ENCODE measurements at places on chromosomes 2 and 18.

DNA sequence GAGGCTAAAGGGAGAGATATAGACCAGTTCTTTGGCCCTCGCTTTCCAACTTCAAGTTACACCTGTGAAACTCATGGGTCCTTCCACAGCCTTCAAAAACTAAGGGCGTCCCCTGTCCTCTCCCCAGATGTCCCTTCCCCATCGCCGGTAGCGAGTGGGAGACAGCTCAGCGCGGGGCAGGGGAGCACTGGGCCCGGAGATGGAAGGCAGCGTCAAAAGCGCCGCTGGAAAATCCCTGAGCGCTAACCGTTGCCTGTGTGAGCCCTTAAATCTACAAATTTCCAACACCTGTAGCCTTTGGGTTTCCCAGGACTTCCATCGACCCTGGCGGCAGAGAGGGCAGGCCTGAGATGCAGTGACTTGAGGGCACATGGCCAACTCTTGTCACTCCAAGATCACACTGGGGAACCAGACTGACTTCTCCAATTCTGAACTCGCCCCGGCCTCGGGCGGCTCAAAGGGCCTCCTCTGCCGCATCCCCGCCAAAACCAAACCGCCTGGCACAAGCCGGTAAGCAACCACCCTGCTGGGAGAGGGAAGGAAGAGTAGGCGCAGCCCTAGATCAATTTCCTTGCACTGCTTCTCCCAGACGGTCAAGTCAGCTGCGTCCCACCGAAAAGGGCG, 879 bp upstream of the EPAS1 start:
- DNase-seq = peak; percentile 8

GRCh38 chr2:16680781-16681180, 15.1 kb upstream of the CYRIA start:
- DNase-seq = no peak

DNA sequence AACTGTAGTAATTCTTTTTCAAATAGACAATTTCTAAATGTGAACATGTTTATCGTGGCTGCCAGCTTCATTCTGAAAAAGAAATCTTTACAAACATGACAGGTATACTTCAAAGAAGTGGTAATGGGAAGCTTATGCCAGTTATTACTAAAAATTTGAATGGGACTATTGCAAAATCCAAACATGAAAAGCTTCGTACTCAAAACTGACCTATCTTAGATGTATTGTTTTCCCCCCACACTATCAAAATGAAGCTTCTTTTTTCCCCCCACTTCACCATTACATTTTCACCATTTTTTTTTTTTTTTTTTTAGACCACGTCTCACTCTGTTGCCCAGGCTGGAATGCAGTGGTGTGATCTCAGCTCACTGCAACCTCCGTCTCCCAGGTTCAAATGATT, 50.4 kb upstream of the SERTAD2 start:
- no peak for DNase-seq

DNA sequence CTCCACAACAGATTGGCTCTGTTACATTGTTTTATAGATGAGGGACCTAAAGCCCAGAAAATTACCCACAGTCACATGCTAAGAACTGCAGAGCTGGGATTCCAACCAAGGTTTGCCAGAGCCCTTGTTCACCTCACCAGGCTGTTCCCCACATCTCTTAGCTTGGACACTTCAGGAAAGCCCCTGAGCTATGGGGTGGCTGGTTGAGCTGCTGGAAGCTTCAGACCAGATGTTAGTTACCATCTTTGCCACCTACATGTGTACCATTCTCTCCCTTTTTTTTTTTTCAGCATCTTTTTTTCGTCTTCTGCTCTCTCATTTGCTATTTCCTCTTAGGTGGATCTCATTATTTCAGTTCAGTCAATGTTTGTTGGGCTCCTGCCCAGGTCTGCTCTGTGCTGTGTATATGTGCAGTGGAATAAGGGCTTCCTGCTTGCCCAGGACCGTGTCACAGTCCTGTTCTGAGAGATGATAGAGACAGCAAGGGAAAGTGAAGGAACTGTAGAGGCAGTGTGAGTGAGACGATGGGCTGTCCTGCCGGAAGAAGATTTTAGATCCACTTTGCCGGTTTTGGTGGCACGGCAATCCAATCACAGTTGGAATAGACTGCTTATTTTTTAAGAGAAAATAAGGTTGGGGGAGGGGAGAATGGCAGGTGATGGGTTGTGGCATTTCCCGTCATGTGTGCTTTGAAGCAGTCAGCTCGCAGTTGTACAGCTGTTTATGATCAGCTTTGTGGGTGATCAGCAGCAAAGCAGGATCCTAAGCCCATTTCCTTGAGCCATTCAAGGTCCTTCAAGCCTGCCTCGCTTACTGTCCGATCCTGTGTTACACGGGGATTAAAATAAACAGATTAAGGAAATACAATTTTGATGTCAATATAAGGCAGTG, 152.6 kb downstream of the RTN4 start:
- peak; percentile 33 for DNase-seq

DNA sequence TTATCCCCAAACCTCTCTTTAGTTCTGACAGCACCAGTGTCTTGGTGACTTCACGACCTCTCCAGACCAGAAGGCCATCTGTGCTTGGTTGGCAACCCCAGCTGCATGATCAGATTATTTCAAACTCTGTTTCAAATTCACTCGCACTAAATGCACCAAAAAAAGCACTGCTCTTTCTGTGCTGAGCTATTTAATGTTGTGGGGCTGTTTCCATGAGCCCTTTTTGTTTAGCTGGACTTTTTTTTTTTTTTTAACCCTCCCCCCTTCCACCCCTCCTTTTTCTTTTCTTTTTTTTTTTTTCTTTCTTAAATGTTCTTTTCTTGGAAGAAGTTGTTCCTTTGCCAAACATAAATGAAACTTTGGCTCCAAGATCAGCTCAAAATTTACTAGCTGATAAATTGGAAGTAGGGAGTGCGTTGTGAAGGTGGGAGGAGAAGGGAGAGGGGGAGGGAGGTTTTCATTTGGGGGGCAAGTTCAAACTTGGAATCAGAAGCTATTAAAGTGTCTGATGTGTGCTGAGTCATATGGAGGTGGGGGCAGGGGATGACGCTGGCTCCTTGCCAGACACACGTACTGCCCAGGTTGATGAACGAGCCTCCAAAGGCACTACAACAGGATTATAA, 543.0 kb upstream of the TNP1 start:
- peak; percentile 24 for DNase-seq

DNA sequence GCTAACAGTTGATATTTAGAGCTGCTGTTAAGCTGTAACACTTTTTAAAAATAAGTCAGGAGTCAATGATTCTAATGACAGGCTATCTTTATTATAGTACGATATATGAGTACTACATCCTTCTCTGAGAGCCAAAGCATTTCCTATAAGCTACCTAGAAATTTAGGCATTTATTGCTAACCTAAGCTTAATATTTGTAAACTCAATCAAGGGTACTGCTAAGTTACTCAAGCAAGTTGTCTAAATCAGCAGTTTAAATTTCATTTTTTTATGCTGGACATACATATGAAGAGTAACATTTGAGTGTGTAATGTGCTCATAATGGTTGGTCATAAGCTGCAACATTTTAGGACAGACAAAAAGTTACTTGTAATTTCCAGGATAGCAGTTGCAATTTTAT, 1576.5 kb upstream of the NXPH2 start:
- no peak for DNase-seq

DNA sequence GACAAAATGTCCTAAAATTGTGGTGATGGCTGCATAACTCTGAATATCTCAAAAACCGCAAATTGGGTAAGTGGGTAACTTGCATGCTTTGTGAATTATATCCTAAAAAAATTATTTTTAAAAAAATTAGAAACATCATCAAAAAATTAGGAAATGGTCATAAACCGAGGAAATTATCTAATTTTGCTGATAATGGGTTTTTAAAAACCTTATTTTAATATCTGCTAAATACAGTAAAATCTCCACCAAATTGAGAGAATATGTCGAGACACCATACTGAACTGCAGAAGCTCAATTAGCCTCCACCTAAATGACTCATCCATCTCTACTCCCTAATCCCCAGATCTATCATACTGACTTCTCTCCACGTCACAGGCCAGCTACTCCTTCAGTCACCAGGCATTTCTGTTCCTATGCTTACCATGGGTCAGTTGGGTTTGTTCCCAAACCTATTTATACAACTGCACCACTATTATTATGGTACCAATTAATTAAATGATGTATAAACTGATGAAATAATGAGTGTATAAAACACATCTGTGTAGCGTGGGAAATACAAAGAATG, 36.1 kb downstream of the SPIRE1 start:
- no peak for DNase-seq

DNA sequence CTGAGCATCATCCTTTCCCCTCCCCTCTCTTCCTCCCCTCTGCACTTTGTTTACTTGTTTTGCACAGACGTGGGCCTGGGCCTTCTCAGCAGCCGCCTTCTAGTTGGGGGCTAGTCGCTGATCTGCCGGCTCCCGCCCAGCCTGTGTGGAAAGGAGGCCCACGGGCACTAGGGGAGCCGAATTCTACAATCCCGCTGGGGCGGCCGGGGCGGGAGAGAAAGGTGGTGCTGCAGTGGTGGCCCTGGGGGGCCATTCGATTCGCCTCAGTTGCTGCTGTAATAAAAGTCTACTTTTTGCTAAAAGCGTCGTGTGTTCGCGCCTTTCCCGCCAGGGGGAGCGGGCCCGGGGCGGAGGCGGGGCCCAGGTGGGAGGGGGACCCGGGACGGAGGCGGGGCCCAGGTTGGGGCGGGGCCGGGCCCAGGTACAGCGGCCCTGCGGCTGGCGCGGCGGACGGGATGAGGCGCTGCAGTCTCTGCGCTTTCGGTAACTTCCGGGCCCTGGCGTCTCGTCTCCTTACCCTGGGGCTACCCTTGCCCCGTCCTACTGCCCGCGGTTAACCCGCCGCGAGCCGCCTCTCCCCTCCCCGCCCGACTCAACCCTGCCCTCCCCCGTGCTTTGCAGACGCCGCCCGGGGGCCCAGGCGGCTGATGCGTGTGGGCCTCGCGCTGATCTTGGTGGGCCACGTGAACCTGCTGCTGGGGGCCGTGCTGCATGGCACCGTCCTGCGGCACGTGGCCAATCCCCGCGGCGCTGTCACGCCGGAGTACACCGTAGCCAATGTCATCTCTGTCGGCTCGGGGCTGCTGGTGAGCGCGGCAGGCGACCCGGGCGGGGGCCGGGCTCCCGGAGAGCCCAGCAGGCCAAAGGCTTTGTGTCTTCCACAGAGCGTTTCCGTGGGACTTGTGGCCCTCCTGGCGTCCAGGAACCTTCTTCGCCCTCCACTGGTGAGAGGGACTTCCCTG, at the start of gene KRTCAP3:
KRTCAP3 (plus strand) TSS at position 424 of the 962 bp plus-strand sequence; CDS start at position 456, 32 bp downstream.
- no peak for DNase-seq

GRCh38 chr2:205775097-205775877, 93.0 kb downstream of the NRP2 start:
- DNase-seq = no peak

- DNase-seq = no peak
Measured at GRCh38 chr2:209864716-209865295, 93.2 kb downstream of the UNC80 start.

- DNase-seq = no peak
Measured at GRCh38 chr2:46072101-46072820, 224.9 kb upstream of the EPAS1 start.

GRCh38 chr2:217356142-217356541, 496.3 kb upstream of the TNP1 start:
- no peak for DNase-seq

GRCh38 chr18:58895385-58895784, 30.7 kb downstream of the ZNF532 start:
- DNase-seq = no peak

GRCh38 chr2:60535685-60536312, 17.7 kb downstream of the BCL11A start:
- no peak for DNase-seq

DNA sequence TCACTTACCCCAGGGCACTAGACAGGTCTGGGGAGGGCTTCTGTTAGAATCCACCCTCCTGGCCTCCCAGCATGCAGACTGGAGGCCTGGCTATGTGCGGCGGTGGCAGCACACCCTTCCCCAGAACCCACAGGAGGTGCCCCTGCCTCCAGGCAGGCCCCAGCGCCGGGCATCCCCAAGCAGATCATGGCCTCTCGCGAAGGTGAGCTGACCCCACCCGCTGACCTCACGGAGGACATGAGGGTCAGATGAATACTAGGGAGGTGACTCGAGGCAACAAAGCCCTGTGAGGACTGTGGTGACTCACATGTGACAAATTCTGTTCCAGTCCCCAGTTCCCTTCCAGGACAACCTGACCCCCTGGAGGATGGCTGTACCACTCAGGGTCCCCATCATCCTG, 1.9 kb downstream of the MAB21L4 start:
- DNase-seq = no peak

DNA sequence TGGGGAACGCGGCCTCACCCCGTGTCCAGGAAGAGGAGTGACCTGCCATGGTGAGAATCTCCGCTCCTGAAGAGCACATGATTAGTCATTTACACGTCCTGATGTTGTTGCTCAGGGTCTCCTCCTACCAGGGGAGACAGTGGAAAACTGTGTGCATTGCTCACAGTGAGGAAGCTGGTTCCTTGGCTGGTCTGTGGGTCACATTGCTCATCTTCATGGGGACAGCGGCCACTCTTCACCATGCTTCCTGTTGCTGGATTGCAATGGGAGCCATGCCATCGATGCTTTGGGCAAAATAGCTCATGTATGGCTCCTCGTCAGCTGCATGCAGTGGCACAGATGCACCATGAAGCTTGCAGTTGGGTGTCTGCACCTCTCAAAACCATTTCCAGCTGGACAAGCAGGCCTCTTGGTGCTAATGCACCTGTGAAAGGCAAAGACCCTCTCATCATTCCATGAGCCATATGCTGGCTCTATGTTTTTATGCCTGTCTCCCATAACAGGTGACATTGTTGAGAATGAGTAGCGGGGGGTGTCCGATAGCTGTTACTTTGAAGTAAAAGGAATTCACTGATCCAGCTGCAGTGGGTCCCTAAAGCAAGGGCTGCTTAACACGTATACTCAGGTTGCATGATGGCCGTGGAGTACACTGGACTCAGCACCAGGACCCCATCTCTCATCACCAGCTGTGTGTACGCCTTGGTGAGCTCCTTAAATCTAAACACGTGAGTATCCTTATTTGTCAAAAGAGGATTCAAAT, 135.0 kb upstream of the ALKAL2 start:
- no peak for DNase-seq

DNA sequence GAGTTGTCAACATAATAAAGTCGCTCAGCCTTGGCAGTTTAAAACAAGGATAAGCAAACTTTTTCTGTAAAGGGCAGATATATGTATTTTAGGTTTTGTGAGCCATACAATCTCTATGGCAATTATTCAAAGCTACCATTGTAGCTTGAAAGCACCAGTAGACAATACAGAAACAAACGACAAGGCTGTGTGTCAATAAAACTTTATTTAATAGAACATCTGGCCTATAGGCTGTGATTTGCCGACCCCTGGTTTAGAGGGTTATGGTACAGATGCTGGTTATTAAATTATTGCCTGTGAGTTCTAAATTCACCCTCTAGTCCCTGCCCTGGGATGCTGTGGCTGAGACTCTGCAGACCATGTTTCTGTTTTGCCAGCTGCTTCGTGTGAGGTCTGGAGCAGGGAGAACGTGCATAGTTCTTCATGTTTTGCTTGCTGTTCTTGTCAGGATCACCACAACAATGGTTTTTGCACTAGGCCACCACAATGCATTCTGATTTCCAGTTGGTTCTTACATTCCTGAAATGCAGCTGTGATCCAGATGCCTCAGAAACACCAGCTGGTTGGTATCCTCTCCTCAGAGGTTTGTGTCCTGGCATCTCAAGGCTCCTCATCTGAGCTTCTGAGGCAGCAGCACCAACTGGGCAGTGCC, 46.6 kb downstream of the ICOS start:
- DNase-seq = no peak

- DNase-seq = no peak
Measured at GRCh38 chr2:120691410-120691809, 44.3 kb upstream of the GLI2 start.

- DNase-seq = no peak
Measured at GRCh38 chr18:57813245-57813644, 10.1 kb upstream of the ATP8B1 start.

- peak; percentile 37 for DNase-seq
Measured at GRCh38 chr2:205763708-205764211, 81.5 kb downstream of the NRP2 start.
